ENCODE measurements at places on chromosomes 5 and 9.
A peak's percentile ranks its signal among the peaks of the same experiment; 100 is the strongest.

DNA sequence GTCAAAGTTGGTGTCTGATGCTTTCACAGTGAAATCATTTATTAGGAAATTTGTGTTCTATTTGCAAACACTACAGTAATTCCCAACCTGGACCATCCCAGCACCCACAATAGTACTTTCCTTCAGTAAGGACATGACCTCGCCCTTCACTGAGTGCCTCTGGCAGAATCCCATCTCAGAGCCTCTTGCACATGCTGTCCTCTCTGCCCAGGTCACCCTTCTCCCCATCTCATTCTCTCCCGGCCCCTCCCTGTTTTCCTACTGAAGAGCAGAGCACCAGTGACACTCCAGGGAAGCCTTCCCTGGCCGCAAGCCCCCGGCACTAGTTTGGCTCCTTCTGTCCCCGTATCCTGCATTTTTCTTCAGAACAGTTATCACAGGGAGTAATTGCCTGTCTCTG, 220.4 kb downstream of the MAPKAP1 start:
- no peak for DNase-seq

DNA sequence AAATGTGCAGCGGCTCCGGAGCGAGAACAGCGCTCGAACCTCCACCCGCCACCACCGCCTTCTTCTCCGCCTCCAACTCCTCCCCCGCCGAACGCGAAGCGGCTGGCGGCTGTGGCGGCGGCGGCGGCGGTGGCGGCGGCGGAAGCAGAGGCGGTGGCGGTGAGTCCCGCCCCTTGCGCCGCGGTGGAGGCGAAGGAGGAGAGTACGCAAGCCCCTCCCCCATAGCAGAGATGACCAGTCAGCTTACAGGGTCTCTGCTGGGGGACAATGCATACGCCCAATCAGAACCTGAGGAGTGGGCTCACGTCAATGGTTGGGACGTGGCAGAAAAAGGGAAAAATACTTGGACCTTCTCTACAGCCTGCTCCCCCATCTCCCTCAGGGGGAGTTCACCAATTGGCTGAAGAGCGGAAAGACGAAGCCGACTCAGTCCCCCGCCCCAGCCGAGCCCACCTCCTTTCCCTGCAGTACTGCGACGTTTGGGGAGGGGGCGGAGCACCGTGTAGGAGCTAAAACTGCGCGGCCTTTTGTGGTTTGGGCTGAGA, at the start of gene PJA2:
TSS of gene PJA2 (minus strand) at position 131 of the 545 bp plus-strand sequence. CDS start 26,541 bp downstream, outside the sequence.
- peak; percentile 100 for DNase-seq

DNA sequence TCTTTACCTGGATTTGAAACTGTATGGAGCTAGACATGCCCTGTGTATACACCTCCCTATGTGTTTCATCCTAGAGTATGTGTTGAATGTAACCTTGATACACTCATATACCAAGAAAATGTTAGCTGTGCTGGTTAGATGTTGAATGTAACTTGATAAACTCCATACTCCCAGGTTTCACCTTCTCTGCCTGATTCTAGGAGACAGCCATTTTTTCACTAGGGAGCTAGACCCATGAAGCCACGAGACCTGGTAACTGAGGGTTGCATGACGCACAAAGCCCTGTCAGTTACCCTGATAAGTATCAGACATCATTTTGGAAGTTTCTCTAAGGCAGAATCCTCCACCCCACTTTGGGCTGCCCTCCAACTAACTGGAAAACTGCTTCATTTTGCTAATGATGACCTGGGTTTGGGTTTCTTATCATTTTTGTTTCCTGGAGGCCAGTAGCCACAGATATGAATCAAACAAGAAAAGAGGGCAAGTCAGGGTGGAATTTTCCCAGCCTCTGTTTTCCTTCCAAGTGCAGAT, 478.5 kb upstream of the KIF2A start:
- no peak for DNase-seq

- peak; percentile 44 for DNase-seq
These were observed 1.5 kb upstream of the GABBR2 start for GRCh38 chr9:98709968-98710965.

DNA sequence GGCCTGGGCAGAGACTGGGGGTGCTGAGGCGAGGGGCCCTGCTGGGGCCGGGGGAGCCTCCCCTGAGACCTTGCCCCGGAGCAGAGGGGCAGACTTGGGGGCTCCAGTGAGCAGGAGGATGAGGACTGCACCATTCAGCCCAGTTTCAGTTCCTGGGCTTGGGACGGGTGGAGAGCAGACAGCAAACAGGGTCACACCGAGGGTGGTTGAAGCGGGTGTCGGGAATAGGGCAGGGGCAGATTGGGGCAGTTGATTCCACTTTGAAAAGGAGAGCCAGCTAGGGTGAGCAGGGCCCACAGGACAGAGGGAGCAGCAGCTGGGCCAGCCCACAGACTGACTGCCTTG, 4.5 kb downstream of the GRK6 start:
- no peak for DNase-seq

DNA sequence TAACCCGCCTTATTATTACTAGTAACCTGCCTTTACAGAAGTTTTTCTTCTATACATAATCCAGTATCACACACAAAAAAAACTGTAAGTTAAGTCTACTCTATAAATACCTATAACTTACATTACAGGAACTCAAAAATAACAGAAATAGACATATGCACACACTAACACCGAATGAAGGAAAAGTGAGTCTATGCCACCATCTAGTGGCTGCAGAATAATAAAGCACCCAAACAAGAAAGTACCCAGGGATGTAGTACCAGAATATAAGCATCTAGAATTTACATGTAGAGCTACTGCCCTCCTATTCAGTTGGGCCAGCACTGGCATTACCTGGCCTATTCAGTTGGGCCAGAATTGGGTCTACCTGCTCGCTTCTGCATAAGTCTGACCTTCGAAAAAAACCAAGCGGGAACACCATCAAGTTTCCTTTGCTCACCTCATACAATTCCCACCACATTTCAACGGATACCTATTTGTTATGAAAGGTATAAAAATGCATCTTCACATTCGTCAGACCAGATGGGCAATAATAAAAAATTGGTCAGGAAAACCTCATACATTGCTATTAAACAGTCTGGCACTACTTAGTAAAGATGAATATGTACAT, 4.0 kb upstream of the NIPSNAP3A start:
- DNase-seq = peak; percentile 75

- no peak for DNase-seq
These were observed 101.6 kb downstream of the FOXD1 start for GRCh38 chr5:73346878-73347408.

DNA sequence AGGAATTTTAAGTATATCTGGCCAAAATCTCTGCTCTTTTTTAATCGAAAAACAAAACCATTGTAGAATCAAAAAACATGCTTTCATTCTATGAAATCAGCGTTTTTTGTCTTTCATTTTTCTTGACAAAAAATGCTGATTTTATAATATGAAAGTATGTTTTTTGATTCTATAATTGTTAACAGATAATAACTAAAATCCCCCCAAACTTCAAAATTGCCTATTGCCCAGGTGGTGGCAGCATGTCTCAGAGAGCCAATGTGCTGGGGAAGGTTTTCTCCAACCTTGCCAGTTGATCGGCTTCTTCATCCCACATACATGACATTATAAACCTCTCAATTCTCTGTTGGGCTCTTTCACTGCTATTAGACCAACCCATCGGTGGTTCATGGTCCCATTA, 5.1 kb upstream of the SMIM15 start:
- DNase-seq = peak; percentile 53

DNA sequence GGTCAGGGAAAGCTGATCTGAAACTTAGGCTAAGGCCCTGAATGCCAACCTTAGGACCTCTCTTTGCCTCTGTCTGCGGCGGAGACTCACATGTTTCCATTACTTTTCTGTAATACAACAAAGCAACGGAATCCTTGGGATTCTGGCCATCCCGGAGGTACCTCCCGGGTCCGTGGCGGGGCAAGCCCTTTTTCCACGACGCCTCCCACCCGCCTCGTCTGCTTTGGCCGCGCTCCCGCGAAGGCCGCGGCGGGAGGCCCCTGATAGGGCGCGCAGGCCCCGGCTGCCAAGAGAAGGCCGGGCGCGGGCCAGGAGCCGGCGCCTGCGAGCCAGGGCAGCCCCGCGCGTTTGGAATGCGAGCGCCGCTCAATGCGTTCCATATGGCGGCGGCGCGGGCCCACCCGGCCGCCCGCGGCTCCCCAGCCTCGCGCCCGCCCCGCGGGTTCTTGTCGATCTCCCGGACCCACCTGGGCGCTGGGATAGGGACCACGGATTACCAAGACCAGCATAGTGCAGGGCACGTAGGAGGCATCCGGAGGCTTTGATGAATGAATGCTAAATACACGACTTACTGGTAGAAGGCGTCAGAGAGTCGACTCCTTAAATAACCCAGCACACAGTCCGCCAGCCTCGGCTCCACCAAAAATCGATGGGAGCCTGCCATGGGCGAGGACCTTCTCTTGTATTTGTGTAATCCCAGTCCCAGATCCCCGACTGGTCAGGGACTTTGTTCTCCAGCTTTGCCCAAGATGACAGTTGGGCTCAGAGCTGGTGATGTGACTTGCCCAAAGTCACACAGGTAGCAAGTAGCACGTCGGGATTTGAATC, 17.5 kb upstream of the PHF19 start:
- DNase-seq = no peak

- DNase-seq = no peak
These were observed 63.9 kb downstream of the ARHGEF37 start for GRCh38 chr5:149645236-149645635.

DNA sequence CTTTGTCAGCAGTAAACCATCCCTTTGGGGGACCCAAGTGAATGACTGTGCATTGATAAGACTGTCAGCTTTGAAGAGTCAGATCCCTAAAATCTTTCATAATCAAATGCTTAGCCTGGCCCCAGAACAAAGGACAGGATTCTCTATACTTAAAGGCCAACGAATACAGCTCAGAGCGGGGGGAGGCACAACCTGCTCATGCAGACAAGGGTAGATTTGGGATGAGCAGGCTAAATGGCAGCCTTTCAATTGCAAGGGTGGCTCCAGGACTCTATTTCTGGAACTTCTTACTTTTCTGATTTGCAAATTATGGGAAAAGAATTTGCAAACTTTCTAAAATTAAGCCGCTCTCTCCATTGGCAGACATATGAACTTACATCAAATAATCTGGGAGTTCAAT, 66.4 kb downstream of the ELL2 start:
- no peak for DNase-seq

All from kidney tubule cell (primary cell).